ENCODE measurements at places on chromosomes 6 and 20.

- DNase-seq, result no peak
Observed at GRCh38 chr20:51622004-51622874, 79.7 kb upstream of the NFATC2 start.

DNA sequence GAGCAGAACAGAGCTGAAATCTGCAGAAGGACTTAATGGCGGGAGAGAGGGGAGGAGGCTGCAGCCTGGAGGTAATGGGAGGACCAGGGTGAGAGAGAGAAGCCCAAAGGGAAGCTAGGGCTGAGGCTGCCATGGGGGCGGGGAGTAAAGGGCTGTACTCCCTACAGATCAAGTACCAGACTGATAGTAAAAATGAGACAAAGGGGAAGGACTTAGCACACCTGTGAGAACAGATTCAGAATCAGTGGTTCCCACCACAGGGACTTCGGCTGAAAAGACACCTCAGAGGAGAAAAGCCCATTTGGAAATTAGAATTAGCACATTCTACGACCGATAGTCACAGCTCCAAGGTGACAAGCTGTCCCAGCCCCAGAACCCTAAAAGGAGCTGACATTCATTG is 6.4 kb upstream of the TBXT start:
- DNase-seq, result no peak

GRCh38 chr6:33107641-33108040 is 31.9 kb downstream of the HLA-DPB1 start:
- no peak for DNase-seq

GRCh38 chr6:164398647-164399046 is 910.8 kb downstream of the C6orf118 start:
- DNase-seq, result no peak

DNA sequence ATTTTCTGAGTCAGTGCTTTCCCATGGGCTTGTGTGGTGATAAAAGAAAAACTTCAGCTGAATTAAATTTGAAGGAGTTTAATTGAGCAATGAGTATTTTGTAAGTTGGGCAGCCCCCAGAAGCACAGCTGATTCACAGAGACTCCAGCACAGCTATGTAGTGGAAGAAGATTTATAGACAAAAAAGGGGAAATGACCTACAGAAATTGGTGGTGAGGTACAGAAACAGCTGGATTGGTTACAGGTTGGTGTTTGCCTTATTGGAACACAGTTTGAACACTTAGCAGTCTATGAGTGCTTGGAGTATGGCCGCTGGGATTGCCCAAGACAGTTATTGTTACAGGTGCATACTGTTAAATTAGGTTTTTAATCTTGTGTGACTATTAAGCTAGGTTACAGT is 96.9 kb upstream of the PTPRK start:
- DNase-seq, result no peak

DNA sequence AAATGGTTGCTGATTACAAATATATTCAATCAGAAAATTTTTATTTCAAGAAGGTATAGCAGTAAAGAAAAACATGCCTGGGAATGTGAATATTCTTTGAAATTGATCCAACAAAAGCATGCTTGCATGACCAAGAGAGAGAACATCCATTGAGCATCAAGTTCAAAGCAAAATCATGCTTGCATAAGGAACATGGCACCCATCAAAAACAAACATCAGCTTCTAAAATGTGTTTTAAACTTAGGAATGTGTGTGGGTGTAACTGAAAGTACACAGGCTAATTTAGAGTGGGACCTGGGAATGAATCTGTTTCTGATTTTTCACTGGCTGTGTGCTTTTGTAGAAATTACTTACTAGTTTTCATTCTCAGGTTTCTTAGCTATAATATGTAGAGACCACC is 5.6 kb downstream of the SLC17A5 start:
- DNase-seq, result no peak

All from Kasumi-1 (cell line).